ENCODE measurements at places on chromosomes 11 and 22.

- no peak for DNase-seq
These were observed 33.1 kb upstream of the CBX7 start for GRCh38 chr22:39185601-39186012.

GRCh38 chr22:36860821-36861659 is at the start of gene NCF4:
Gene NCF4 (plus strand): TSS chr22:36861006. CDS start chr22:36861172, 166 bp downstream.
- no peak for DNase-seq

DNA sequence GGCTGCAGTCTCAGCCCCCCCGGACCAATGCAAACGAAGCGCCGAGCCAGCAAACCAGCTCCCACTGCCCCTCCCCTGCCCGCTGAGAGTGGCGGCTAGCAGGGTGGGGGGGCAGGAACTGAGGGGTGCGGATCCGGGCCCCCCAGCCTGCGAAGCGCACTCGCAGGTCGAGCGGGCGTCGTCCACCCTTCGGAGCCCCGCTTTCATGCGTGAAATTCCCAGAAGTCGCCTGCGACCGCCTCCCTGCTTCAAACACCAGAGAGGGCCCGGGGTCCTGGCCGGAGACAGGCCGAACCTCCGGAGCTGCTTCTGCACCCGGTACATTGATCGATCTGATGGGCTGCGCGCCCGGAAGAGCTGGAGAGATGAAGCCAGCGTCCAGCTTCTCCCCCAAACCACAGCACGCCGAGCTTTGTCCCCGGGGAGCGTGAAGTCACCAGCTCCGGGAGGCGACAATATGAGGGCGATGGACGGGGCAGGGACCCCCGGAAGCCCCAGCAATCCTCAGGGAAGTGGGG is 646 bp upstream of the PATZ1 start:
- DNase-seq, result no peak

DNA sequence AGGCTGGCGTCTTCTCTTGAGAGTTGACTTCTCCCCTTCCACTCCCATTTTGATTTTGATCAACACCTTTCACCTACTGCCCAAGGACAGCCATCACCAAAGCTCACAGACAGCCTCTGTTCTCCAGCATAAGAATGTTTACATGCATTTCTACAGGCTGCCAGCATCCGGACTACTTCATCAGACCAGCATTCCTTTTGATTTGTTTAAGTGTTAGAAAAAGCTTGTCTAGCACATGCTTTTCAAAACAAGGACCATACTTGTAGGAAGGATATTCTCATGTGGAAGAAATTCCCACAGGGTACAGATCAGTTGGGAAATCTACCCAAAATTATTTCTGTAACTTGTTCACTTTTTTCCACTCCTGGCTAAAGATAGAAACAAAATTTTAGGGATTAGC is 6.2 kb upstream of the KCNA4 start:
- DNase-seq, result no peak

- DNase-seq, result no peak
These were observed 30.0 kb upstream of the RFPL3 start for GRCh38 chr22:32327596-32328171.

DNA sequence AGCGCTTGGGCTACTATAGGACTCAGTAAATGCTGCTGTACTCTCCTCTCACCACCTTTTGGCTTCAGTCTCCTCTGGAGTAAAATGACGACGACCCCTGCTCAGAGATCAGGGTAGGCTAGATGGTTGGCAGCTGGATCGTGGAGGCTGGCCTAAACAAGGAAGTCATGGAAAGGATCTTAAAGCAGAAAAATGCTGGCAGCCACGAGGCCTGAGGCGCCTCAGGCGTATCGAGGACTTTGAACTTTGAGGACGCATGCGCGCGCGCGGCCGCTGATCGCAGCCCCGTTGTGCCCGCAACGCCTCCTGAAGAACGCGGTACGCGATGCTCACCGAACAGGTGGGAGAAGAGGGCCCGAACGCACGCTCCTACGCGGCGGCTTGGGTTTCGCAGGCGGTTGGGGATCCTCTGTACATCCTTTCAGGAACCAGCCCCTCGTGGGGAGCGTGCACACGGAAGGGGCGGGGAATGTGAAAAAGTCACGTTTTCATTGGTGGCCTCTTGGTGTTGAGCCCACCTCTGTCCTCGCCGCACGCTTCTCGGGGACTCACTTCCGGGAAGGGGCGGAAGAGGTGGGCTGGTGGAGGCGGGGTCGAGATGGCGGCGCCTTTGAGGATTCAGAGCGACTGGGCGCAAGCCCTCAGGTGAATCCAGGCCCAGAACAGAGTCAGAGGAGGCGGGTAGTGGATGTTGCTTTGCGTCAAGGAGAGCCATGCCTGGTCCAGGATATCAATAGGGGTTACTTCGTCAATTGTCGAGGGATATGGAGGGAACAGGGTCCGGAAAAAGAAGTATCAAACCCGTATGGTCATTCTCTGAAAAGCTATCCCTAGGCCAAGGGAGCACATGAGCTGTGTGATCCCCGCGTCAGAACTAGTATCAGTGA is at the start of the genes COA4 and PAAF1:
TSS of gene COA4 (minus strand) at position 423 of the 887 bp plus-strand sequence. CDS start 3,468 bp downstream, outside the sequence.
TSS of gene PAAF1 (plus strand) at position 576 of the 887 bp plus-strand sequence. CDS start at position 599, 23 bp downstream.
- DNase-seq, result peak; percentile 94

DNA sequence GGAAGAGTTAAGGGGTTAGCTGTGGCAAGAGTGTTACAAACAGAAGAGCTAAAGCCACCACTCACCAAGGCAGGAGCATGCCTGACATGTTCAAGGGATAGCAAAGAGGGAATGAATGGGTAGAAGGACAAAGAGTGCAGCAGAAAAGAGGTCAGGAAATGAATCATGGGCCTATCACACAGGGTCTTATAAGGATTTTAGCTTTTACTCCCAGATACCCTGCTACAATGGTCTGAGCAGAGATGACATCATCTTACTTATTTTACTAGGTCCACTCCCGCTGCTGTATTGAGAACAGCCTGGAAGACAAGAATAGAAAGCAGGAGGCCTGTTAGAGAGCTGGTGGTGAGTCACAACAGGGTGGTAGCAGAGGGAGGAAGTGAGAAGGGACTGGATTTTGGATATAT is 9.8 kb downstream of the TRAF6 start:
- DNase-seq, result no peak

DNA sequence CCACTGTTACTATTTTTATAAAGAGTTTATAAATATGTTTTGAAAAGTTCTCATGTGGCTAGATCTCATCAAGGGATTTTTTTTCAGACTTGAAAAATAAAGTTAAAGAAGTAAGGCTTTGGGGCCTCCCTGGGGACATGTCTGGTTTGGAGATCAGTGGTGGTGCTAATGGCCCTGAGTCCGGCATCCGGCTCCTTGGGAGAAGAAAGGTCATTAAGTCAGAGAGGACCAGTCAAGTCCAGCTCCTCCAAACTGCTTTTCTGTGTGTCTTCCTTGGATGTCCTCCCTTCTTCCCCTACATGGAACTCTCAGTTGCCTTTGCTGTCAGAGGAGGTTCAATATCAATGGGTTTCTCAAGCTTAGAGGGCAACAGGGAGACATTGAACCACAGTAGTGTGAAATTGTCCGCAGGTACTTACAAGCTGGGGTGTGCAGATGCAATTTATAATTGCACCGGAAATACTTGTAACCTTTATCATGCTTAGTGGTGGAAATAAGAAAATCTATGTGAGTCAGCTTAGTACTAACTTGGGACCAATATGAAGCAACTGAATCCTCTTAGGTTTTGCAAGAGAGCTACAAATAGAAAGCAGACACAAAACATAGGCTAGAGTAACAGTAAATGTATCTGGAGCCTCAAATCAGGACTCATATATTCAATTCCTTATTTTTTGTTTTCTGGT is 144.3 kb downstream of the TEAD1 start:
- DNase-seq, result no peak

- no peak for DNase-seq
These were observed 4.7 kb downstream of the B3GAT1 start for GRCh38 chr11:134407321-134407828.

GRCh38 chr11:118306556-118306955 is 2.0 kb downstream of the CD3E start:
- no peak for DNase-seq

GRCh38 chr22:25680956-25681355 is 61.0 kb upstream of the MYO18B start:
- DNase-seq, result no peak

DNA sequence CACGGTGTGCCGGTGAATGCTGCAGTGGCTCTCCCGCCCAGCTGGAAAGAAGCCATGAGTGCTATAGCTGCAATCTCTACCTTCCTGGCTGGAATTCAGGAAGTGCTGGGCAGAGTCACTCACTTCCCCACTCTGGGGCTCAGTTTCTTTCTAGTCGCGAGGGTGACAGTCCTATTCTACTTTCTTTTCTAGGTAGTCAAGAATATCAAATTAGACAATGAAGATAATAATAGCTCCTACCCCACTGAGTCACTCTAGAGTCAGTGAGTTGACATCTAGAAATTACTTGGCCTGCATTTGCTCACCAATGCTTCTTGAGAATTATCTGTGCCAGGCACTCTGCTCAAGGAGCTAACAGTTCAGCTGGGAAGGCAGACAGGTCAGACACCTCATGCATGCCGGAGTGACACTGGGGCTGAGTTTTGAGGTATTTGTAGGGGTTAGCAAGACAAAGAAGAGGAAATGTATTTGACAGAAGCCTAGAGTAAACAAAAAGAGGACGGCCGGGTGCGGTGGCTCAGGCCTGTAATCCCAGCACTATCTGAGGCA is 3.2 kb downstream of the CENPM start:
- DNase-seq, result no peak

DNA sequence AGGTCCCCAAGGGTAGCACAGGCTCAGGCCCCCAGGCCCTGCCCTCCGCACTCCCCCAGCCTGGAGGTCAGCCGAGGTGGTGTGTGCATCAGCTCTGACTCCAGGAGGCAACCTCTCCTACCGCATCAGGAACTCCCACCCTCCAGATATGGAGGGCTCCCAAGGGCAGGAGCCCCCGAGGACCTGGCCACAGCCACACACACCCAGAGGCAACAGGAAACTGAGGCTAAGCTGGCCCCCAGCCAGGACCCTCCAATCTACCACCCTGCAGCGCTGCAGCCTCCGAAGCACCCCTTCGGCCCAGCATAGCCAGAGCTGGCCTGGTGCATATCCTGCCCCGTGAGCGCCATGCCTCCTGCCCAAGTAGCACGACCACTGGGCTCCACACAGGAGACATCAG is 104.0 kb downstream of the MED15 start:
- DNase-seq, result no peak

DNA sequence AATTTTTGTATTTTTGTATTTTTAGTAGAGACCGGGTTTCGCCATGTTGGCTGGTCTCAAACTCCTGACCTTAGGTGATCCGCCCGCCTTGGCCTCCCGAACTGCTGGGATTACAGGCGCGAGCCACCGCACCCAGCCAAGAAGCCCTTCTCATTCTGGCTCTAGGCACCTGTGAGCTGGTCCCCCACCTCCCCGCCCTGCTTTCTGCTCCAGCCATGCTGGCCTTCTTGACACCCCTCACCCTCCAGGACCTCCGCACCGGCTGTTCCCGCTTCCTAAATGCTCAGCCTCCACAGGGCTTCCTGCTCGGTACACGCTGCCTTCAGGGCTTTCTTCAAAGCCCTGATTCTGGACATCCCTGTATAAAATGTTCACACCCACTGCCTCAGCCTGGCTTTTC is 5.5 kb upstream of the FXYD2 start:
- no peak for DNase-seq

GRCh38 chr22:26672060-26672471 is 14.7 kb downstream of the MIAT start:
- no peak for DNase-seq

- no peak for DNase-seq
These were observed 14.9 kb upstream of the FXYD2 start for GRCh38 chr11:117839380-117839881.

DNA sequence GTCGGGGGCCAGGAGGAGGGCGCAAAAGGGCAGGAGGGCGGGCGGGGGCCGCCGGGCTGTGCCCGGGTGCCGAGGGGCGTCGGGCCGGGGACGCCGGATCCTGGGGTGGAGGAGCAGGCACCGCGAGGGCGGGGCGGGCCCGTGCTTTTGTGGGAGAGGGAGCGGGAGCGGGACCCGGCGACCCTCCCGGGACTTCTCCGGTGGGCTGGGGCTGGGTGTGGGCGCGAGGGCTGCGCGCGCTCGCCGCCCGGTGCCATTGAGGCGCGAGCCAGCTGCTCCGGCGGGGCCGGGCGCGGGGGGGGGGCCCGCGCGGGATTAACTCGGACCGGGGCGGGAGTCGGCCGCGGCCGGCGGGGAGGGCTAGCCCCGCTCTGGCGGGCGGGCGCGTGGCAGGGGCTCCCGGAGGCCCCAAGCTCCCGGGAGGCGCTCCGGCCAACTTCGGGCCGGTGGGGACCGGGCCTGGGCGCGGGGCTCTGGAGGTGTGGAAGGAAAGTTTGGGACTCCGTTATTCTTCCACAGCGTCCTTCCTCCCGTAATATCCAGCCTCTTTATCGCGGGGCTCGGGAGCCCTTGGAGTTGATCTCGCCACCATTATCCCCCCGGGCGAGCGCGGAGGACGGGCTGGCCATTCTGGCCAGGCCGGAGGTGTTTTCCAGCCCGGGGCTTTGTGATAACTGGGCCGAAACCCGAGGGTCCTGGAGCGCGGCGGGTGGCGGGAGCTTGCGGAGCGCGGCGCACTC is 936 bp downstream of the CECR2 start:
- no peak for DNase-seq

- DNase-seq, result peak; percentile 74
These were observed 16.9 kb downstream of the TSPAN4 start for GRCh38 chr11:859394-860131.

- DNase-seq, result no peak
These were observed 486 bp downstream of the NAP1L4 start for GRCh38 chr11:2991452-2992233.

DNA sequence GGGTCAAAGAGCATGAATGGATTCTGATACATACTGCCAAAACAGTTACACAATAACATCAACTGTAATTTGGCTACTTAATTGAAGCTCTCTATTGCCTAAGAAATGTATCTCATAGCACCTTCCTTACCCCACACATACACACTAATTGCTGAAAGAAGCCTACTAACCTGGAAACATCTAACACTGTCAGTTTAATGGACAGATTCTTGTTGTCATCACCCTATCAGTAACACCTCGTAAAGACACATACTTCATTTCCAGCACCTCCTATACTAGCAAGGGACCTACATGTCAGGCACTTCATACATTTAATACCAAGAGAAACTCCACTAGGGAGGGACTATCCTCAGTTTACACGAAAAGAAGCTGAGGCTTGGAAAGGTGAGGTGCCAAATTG is 9.9 kb downstream of the NAP1L4 start:
- no peak for DNase-seq

- DNase-seq, result no peak
These were observed 622.8 kb downstream of the NTM start for GRCh38 chr11:131993246-131993645.

- DNase-seq, result no peak
These were observed 95.3 kb upstream of the RCN1 start for GRCh38 chr11:31995525-31996094.

DNA sequence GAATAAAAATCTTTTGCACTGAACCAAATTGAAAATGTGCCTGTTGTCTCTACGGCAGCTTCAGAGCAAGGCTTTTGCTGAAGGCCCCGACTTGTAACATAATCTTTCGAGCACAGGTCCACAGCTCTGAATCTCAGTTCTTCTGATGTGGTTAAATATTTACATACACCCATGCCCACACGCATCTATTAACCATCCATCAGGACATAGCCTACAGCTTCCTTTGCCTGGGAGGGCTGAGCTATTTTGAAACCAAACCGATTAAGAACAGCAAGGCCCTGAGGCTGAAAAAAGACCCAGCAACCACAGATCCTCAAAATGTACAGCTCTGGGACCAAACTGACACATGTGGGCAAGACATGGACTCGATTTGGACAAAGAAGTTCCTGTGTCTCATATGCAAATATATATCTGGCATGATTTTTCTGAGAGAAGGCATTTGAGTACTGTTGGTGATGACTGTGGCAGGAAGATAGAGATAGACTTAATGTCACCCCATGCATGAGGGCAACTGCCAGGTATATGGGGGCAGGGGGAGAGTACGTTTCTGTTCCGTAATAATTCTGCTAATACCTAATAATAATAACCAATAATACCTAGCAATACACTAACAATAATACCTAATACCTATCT is 322.7 kb upstream of the PLET1 start:
- no peak for DNase-seq

GRCh38 chr22:25542191-25542590 is 22.3 kb upstream of the GRK3 start:
- no peak for DNase-seq

All from urinary bladder (tissue), 4 donors.